MG63 (cell line): ENCODE measurements at places on chromosomes 7 and 10. TPM values are rescaled to one million over a fixed set of nuclear protein-coding genes. Genes with fewer than 3 reads are reported as not detected.

Gene RARRES2
- not detected in 2 replicates for total RNA-seq

DNA sequence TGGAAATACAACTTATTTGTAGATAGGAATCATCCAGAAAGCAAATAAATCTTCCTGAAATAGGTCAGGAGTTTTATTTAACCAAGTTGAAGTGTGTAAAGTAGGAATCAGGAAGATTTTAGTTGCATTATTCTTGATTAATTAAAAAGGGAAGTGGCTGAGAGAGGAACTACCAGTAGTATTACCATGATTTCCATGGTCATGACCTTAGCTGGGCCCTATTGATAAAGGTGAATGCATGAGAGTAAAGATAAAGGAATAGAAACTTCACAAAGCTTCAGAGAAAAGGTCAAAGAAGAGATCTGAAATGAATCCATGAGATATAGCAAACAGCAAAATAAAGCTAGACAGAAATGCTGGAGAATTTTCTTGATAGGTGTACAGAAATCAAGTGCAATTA is 46.2 kb upstream of the DLX6 start:
- DNase-seq, result no peak

GRCh38 chr10:117551330-117552155 is 9.0 kb downstream of the EMX2 start:
- DNase-seq, result no peak

- peak; percentile 43 for DNase-seq
Measured at GRCh38 chr10:119441151-119441821, 101.2 kb downstream of the RGS10 start.

GRCh38 chr7:122311050-122311700 is 6.6 kb upstream of the FEZF1 start:
- DNase-seq, result no peak

GRCh38 chr7:143455491-143455890 is 12.2 kb downstream of the TAS2R60 start:
- no peak for DNase-seq

DNA sequence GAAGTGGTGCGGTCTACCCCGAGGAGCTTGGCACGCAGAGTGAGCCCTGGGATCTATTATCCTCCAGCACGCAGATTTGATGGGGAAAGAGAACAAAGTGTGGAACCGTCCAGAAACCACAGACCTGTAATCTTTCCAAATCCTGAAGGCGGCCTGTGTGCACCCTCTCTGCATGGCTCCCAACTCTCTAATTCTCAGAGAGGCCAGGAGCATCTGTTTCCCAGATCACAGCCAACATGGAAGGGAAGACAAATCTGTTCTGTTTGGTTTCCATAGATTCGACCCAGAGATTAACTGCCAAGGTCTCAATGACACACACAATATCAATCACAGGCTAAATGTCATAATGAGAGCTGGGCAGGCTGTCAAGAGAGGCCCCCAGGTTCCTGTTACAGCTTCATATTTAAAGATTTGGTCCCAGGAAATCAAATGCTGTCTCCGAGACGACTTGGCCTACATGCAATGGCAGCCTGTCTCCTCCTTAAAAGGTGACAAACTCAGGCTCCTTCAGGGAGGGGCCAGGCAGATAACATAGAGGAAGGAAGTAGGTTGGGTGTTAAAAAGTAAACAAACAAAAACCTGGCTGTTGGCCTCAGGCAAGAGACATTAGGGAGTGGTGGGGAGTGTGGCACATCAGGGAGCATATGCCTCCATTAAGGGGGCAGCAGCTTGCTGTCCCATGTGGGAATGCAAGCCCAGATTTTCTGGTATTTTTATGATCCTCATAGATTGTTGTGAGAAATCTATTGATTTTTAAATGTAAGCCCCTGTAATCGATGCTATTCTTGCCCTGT is 48.8 kb upstream of the SAMD8 start:
- DNase-seq, result peak; percentile 13

DNA sequence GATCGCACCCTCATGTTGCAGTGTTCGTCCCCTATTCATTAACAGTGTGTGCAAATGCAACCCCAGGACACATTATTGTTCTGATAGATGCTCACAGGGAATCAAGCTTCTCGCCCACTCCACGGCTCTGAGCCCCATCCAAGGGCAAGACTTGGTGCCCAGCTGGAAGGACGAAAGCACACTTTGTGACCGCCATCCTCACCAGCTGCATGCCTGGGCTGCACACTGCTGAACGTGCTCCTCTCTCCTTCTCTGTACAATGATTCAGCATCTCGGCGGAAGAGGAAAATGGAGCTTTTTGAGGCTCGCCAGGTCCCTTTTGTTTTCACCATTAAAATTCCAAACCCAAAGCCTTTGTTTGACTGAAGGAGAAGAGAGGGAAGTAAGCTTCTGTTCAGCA is 41.9 kb downstream of the MKI67 start:
- no peak for DNase-seq

- no peak for DNase-seq
Measured at GRCh38 chr10:4456279-4456678, 369.7 kb upstream of the AKR1E2 start.

DNA sequence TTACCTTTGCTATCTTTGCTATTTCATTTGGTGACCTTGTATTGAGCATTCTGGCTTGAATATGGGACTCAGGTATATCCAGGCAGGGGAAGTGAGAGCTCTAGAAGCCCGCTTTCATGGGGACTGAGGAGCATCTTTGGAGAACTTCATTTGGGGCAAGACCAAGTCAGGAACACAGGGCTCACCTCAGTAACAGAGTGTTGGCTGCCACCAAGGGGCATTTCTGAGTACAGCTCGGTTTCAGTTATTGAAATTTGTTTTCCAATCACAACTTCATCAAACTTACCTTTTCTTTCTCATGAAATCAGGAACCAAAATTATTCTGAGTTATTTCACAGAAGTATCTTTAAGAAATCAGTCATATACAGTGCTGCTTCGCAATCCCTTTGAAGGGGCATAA is 337.2 kb downstream of the C7orf25 start:
- no peak for DNase-seq

- DNase-seq, result peak; percentile 57
Measured at GRCh38 chr10:31083765-31084184, 52.1 kb upstream of the ZNF438 start.

- peak; percentile 34 for DNase-seq
Measured at GRCh38 chr10:92239600-92240288, 51.1 kb downstream of the CPEB3 start.

- DNase-seq, result no peak
Measured at GRCh38 chr7:155509725-155510551, 36.4 kb downstream of the CNPY1 start.
